ENCODE measurements at places on chromosomes 6 and 20.

DNA sequence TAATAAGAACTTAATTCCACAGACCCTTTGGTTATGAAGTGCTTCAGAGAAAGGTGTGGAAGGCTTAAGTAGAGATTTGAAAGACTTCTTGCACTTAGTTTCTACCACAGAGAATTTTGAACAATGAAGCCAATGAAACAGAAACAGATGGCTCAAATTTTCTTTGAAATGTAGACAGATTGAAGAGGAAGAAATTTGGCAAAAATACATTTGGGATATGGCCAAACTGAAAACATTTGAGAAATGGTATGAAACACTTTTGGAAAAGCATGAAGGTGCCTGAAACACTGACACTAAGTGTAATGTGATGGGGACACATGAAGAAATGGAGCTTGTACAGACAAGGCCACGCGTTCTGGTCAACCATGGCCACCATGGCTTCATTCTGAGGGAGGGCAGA, 272.4 kb upstream of the EXOC2 start:
- DNase-seq = no peak

GRCh38 chr20:23691675-23692074, 2.8 kb upstream of the CST4 start:
- DNase-seq = no peak

- DNase-seq = no peak
These were observed 23.2 kb upstream of the PNPLA1 start for GRCh38 chr6:36246506-36247268.

DNA sequence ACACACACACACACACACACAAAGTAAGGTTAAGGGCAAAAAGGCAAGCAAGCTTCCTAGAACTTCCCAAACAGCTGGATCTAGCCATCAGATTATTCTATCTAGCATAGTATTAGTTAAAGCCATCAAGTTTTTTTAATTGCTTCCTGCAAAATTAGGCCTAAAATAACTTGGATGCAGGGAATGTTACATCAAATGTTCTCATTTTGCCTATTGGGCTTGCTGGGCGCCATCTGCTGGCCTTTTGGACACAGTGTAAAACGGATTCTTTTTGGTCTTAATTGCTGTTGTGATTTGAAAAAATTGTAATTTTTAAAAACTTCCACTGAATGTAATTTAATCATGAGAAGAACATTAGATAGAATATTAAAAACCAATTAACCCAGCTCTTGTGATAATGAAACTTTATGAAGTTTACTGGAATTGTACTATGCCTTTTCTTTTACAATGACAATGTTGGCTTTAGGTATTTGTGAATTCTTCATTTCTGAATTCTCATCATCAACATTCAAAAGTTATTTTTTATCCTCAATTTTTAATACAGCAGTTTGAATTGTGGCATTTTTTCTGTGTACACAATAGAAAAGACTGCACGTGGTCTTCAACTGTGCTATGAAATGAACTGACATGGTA, 6.8 kb downstream of the MKKS start:
- DNase-seq = peak; percentile 61
